ENCODE measurements at places on chromosomes 16 and 17.
A peak's percentile ranks its signal among the peaks of the same experiment; 100 is the strongest.

- DNase-seq = no peak
Measured at GRCh38 chr17:28901866-28902818, 737 bp downstream of the DHRS13 start.

- DNase-seq = no peak
Measured at GRCh38 chr17:78175643-78175981, 7.2 kb downstream of the SYNGR2 start.

DNA sequence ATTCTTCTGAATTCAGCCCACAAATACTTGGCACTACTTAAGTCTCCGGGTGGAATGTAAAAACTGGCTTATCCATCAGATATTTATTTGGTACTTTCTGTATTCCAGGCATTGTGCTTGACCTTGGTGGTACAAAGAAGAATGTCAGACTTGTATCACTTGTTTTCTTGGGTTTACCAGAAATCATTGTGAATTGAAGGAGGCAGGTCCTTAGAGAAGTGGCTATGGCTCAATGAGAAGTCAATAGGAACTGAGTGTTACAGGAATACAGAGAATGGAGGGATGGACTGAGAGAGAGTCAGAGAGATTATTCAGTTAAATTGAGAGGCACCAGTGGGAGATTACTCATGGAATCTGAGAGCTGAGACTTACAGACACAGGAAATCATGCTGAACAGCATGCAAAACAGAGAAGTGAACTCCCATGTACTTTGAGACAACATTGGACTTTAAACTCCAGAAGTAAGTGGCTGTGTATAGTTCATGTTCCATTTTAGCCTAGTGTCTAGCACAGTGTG lies 704.1 kb downstream of the CDH11 start:
- DNase-seq = no peak

GRCh38 chr16:11140867-11141266 lies 115.1 kb downstream of the SOCS1 start:
- DNase-seq = no peak

GRCh38 chr17:740240-741017 lies 8.0 kb downstream of the TLCD3A start:
- peak; percentile 89 for DNase-seq

DNA sequence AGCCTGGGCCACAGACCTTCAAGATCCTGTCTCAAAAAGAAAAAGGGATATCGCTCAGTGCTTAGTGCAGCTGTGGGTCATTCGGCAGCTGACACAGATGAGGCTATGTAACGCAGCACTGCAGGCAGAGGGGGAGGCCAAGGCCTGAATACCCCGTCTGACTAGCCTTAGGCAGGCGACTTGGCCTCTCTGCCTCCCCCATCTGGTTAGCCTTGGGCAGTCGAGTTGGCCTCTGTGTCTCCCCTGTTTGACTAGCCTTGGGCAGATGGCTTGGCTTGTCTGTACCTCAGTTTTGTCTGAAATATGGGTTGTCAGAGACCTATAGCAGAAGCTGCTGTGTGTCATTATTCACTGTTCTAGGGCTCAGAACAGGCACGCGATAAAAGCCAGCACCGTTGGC lies 10.0 kb downstream of the SPATA33 start:
- no peak for DNase-seq

DNA sequence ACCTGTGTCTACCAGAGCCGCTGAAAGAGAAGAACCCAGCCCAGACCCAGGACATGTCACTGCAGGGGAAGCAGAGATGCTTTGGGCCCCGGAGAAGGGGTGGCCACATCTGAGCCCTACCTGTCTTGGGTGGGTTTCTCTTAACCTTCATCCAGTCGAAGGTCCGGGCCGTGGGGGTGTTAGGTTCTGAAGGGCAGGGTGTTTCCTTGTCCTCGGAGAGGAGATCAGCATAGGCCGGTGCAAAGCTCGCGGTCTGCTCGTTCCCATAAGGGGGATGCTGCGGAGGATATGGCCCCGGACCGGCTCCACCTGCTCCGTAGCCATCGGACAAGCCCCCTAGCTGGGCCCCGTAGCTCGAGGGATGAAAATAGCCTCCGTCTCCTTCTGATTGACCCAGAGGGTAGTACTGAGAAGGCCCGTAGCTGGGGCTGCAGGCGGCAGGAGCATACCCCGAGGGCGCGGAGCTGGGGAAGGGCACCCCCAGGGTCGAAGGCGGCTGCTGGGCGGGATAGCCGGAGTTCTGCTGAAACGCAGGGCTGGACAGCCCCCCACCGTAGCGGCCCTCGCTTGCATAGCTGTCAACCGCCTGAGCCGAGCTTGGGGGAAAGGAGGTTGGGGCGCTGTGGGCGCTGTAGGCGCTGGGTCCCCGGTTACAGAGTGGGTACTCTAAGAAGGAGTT lies 464 bp downstream of the HOXB1 start:
- no peak for DNase-seq

Measured in CD14-positive monocyte (primary cell).